GM10248 (cell line): ENCODE measurements at places on chromosomes 2 and 18.
A peak's percentile ranks its signal among the peaks of the same experiment; 100 is the strongest.

DNA sequence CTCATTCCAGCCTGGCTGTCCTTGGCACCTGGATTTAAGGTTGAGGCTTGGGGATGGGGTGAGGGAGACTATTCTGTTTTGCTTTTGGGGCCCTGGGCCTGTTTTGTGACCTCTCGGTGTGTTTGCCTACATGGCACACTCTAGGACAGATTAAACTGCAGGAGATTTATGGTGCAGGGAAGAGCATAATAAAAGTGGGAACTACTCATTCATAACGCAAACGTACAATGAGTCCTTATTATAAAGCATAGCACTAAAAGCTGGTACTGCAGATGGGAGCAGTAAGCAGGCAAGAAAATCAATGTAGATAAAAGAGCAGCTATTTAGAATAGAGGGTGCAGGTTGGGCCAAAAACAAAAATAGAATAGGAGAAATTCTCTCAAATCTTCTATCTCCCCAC, 238.4 kb downstream of the ACTR3 start:
- no peak for DNase-seq

- DNase-seq = no peak
Measured at GRCh38 chr2:168997118-168997521, 34.0 kb downstream of the ABCB11 start.

- DNase-seq = no peak
Measured at GRCh38 chr2:33496150-33496549, 19.7 kb downstream of the RASGRP3 start.

GRCh38 chr18:8307960-8308359, 301.3 kb upstream of the RAB12 start:
- DNase-seq = no peak

DNA sequence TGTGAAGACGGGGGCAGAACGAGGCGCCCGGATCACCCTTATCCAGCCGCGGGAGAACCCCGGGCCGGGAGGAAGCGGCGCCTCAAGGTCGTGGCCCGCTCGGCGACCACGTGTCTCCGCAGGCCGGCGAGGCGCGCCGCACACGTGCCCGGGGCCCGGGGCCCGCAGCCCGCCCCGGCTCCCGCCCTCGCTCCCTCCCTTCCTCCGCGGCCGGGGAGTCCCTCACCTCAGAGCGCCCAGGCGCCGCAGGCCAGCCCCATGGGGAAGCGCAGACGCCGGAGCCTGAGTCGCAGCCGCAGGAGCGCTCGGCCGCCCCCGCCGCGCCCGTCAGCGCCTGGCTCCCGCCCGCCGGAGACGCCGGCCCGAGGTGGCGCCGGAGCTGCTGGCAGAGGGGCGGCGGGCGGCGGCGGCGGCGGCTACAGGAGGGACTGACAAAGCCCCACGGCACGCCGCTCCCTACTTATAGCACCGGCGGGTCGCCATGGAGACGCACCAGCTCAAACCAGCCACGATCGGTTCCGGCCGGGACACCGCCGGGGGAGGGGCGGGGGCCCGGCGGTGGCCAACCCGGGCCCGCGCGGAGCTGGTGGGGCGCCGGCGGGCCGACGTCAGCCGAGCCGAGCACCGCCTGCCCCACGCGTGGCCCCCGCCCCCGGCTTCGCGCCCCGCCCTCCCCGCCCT, at the start of gene ODC1:
Gene ODC1, minus strand, starts transcription at position 433 of the 681 bp plus-strand sequence. CDS start 3,295 bp downstream, outside the sequence.
- peak; percentile 78 for DNase-seq
